Esophagus muscularis mucosa (tissue), 4 donors: ENCODE measurements at places on chromosomes 5 and 9. TPM values are rescaled to one million over a fixed set of nuclear protein-coding genes. Genes with fewer than 3 reads are reported as not detected.

LTC4S gene
- total RNA-seq, result 7.9 TPM

DNA sequence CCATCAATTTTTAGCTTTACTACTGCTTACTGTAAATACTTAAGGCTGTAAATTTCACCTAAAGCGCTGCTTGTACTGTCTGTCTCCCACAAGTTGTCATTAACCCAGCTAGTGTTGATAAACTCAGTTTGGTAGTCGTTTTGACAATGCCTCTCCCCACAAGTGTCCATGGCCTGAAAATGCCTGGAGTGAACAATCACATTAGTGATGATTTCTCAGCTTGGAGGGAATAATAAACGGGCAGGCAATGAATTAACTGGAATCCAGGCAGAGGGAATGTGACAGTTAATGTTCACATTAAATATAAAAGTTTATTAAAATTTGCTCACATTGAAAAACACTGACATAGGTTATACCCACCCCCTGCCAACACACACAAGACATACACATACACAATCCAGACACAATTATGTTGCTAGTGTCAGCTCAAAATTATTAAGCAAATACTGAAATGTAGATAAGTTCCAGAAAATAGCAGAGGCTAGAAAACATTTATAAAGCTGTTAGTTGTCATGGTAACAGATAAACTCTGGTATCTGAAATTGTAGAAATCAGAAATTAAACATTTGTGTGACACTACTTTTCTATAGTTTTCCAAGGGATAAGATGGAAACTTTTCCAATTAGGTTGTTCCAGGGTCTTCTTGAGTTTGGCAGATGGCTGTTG lies 341.9 kb downstream of the DIRAS2 start:
- H3K36me3 ChIP-seq, result no peaks in the 10 kb centered on the region
- H3K4me1 ChIP-seq, result no peaks in the 10 kb centered on the region
- no peak for DNase-seq
- H3K4me3 ChIP-seq, result no peak overlapping the region
- H3K27me3 ChIP-seq, result no peaks in the 10 kb centered on the region
- H3K27ac ChIP-seq, result no peak overlapping the region

DNA sequence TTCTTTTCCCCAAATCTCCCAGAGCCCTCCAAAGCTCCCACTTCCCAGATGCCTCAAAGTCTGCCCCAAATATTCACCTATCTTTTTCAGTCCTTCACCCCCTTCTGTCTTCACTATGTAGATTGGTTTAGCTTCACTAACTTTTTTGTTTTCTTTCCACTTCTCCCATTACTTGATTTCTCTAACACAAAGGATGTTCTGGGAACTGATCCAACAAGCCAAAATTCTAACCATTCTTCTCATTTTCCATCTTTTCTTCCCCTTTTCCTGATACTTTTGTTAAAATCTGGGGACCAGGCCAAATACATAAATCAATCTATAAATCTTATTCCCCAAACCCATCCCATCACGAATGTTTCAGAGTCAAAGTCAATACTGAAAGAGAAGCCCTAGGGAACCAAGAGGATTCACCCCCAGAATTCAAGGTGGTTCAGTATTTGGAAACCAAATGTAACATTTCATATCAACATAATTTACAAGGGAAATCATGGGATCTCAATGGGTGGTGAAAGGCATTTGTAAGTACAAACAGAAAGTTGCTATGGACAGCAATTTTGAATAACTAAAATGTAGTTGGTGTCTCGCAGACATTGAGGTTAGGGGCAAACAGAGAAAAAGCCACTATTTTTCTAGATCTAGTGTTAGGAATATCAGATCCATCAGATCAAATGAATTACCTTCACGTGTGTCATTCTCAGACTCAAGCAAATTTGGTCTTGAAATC lies 35.3 kb downstream of the APTX start:
- H3K4me3 ChIP-seq, result no peak overlapping the region
- H3K4me1 ChIP-seq, result peaks cover 5% of the 10 kb centered on the region
- DNase-seq, result no peak
- no peak overlapping the region for H3K27ac ChIP-seq
- H3K36me3 ChIP-seq, result no peaks in the 10 kb centered on the region
- no peaks in the 10 kb centered on the region for H3K27me3 ChIP-seq

- no peak for DNase-seq
- H3K4me3 ChIP-seq, result no peak overlapping the region
These were observed 52.0 kb upstream of the SLC25A51 start for GRCh38 chr9:37955781-37956422.

- H3K27ac ChIP-seq, result no peak overlapping the region
- no peak overlapping the region for H3K4me3 ChIP-seq
- DNase-seq, result no peak
- H3K4me1 ChIP-seq, result peaks cover 16% of the 10 kb centered on the region
- no peaks in the 10 kb centered on the region for H3K36me3 ChIP-seq
- H3K27me3 ChIP-seq, result no peaks in the 10 kb centered on the region
These were observed 178.0 kb downstream of the RFK start for GRCh38 chr9:76216161-76216649.

DNA sequence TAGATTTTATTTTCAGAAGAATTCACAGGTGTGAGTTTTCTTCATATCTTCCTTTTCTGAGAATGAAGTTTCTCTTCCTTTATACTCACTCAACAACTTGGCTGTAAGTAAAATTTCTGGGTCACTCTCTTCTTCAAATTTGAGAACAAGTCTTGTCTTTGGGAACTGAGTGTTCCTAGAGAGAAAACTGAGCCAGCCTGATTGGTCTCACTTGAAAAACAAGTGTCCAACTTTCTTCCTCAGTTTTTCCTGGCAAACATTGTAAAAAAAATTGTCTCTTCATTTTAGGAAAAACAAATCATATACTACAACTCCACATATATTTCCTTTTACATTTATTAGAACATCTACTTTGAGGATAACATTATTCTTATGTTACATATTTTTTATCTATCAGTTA lies 156.1 kb upstream of the GHR start:
- H3K27me3 ChIP-seq, result no peaks in the 10 kb centered on the region
- H3K27ac ChIP-seq, result no peak overlapping the region
- DNase-seq, result no peak
- no peaks in the 10 kb centered on the region for H3K36me3 ChIP-seq

DNA sequence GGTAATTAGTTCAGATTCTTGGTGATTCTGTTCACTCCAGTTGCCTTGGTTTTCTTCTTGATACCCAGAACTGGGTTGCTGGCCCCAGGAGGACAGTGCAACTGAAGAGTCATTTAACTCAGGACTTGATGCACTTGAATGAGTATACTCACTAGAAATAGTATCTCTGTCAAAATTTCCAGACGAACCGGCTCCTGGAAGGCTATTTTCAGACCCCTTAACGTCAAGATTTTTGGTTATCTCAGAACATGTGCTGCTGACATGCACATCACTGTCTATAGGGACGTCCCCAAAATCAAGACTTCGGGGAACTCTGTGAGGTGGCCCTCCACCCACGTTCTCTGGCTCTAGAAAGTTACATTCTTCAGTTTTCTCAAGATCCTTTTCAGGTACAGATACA lies 56.7 kb upstream of the PCA3 start:
- H3K27ac ChIP-seq, result no peak overlapping the region
- H3K4me1 ChIP-seq, result no peaks in the 10 kb centered on the region
- H3K27me3 ChIP-seq, result no peaks in the 10 kb centered on the region
- no peak for DNase-seq
- H3K36me3 ChIP-seq, result no peaks in the 10 kb centered on the region
- H3K4me3 ChIP-seq, result no peak overlapping the region

GRCh38 chr9:95230046-95230445 lies 87.5 kb downstream of the FANCC start:
- no peak overlapping the region for H3K4me3 ChIP-seq
- H3K27ac ChIP-seq, result no peak overlapping the region
- DNase-seq, result no peak

DNA sequence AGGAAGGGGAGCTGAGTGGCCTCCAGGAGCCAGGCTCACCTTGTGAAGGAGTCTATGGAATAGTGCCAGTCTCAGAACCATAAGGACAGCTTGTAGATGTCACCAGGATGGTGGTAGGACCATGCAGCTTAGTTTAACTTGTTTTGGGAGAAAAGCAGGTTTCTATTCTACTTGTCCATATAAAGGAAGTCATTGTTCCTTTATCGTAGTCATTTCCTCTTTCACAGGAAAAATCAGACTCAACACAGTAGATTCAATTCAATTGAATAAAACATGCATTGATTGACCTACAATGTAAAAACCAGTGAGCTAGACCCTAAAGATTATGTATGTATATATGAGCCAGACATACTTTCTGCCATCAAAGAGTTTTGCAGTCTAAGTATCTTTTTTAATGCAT lies 53.3 kb downstream of the MEGF10 start:
- no peaks in the 10 kb centered on the region for H3K4me1 ChIP-seq
- H3K4me3 ChIP-seq, result no peak overlapping the region
- H3K27ac ChIP-seq, result no peak overlapping the region
- H3K27me3 ChIP-seq, result no peaks in the 10 kb centered on the region
- no peaks in the 10 kb centered on the region for H3K36me3 ChIP-seq

DNA sequence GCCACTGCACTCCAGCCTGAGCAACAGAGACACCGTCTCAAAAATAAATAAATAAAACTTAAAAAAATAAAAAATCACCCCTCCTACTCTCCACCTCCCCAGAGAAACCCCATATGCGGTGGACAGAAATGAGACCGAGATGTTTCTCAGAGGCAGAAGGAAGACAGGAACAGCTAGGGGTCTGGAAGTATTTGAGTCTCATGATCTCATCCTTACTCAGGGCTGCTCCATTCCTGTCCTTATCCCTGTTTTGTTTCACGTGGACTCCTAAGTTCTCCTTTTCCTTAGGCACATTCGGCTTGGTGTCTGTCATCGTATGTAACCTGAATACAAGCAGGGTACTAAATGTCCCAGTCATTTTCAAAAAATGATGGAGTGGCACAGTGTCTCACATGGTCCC lies 76.1 kb downstream of the C9orf50 start:
- no peaks in the 10 kb centered on the region for H3K36me3 ChIP-seq
- no peak overlapping the region for H3K27ac ChIP-seq
- peaks cover 16% of the 10 kb centered on the region for H3K4me1 ChIP-seq
- no peaks in the 10 kb centered on the region for H3K27me3 ChIP-seq

GRCh38 chr5:31434898-31435297 lies 97.0 kb downstream of the DROSHA start:
- H3K4me3 ChIP-seq, result no peak overlapping the region
- DNase-seq, result no peak
- H3K4me1 ChIP-seq, result no peaks in the 10 kb centered on the region
- no peaks in the 10 kb centered on the region for H3K27me3 ChIP-seq
- H3K36me3 ChIP-seq, result peaks cover 77% of the 10 kb centered on the region
- no peak overlapping the region for H3K27ac ChIP-seq

DNA sequence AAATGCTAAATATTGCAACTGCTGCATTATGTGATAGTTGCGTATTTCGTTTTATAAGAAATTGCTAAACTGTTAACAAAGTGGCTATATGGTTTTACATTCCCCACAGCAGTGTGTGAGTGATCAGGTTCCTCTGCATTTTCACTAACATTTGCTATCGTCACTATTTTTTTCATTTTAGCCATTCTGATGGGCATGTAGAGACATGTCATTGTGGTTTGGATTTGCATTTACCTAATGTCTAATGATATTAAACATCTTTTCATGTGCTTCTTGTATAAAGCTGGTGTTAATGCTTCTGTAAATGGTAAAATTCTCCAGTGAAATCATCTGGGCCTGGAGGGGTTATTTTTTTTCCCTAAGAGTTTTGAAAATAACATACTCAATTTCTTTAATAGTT lies 61.6 kb downstream of the ERCC6L2 start:
- DNase-seq, result no peak
- no peak overlapping the region for H3K4me3 ChIP-seq
- no peaks in the 10 kb centered on the region for H3K4me1 ChIP-seq
- H3K27ac ChIP-seq, result no peak overlapping the region

DNA sequence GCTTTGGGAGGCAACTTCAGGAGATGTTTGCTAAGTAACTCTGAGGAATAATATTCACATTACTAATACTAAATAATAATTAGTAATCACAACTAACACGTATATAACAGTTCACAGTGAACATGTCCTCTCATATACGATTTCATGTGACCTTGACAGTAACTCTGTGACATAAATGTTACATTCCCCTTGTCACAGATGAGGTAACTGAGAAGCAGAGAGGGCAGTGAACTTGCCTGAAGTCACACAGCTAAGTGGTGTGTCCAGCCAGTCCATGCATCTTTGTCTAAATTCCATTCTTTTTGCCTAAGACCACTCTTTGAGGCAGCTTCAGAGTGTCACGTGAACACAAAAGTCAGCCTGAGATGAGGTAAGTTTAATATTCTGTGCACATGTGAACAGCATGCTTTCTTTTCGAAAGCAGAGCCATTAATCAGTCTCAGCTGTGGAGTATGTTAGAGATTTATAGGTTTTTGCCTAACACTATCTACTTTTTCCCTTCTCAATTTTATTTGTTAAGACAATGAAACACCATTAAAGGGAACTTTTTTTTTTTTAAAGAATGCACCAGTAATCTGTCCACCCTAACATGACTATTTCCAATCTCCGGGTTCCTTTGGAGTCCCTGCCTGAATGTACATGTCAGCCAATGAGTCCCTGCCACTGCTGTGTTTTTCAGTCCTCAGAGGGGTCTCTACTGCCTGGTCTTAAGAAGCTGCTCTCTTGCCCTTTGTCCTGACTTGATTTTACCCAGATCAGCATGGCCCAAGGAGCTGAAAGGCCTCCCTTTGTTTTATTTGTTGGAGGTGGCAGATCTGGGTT lies 43.5 kb downstream of the SH3PXD2B start:
- no peak overlapping the region for H3K4me3 ChIP-seq
- DNase-seq, result no peak
- peak overlapping the region; percentile 83 for H3K27ac ChIP-seq
- H3K4me1 ChIP-seq, result peaks cover 71% of the 10 kb centered on the region
- H3K36me3 ChIP-seq, result peaks cover 7% of the 10 kb centered on the region

DNA sequence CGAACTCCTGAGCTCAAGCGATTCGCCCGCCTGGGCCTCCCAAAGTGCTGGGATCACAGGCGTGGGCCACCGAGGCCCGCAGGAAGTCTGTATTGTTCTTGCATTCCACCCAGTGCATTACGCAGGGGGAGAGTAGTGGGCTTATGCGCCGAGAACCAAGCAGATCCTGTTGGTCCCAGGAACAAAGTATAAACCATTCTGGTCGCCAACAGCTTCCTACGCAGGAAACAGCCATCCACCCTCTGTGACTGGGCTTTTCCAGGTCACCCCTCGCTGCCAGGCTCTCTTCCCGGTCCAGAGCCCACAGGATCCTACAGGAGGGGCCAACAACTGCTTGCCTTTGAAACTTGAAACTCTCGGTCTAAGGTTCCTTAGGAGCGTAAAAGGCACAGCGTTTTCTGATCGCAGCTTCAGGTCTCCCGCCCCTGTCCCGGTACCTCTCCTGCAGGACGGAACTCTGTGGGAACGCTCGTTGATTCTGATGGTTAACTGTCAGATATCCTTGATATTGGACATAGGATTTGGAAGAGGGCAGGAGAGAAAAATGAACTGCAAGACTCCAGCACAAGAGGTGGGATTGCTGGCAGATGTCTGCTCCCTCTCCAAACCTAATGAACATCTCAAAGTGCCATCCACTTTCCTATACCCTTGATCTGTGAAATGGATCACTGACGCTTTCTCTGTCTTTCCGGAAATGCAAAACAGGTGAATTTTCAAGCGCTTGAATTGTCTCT lies 4.2 kb upstream of the ANXA2R start:
- no peak for DNase-seq
- H3K27me3 ChIP-seq, result peaks cover 23% of the 10 kb centered on the region
- peak overlapping the region; percentile 39 for H3K4me3 ChIP-seq
- peaks cover 35% of the 10 kb centered on the region for H3K4me1 ChIP-seq
- H3K27ac ChIP-seq, result peak overlapping the region; percentile 44
- no peaks in the 10 kb centered on the region for H3K36me3 ChIP-seq
